Bronchus fibroblast of lung (primary cell): ENCODE measurements at places on chromosomes 1 and 21. TPM values are rescaled to one million over a fixed set of nuclear protein-coding genes. Genes with fewer than 3 reads are reported as not detected.

SH2D1B gene
- total RNA-seq, result 0.15 TPM in 1 of 2 replicates, not detected in the other

ZBED6 gene
- 4.3 and 5.0 TPM in 2 replicates for total RNA-seq

PTAFR gene
- total RNA-seq, result under 0.01 and 0.34 TPM in 2 replicates

SLC66A1 gene
- 16.1 and 18.4 TPM in 2 replicates for total RNA-seq

HCRTR1 gene
- total RNA-seq, result not detected in 2 replicates

VWA5B1 gene
- total RNA-seq, result not detected in 2 replicates

ATP1A4 gene
- not detected in 2 replicates for total RNA-seq

F13B gene
- total RNA-seq, result not detected in 2 replicates

LAMTOR5 gene
- total RNA-seq, result 163 and 177 TPM in 2 replicates

LDLRAD1 gene
- not detected in 2 replicates for total RNA-seq

LCK gene
- total RNA-seq, result not detected in 2 replicates

ZNF593 gene
- total RNA-seq, result 62.1 and 65.6 TPM in 2 replicates

FOXE3 gene
- not detected in 2 replicates for total RNA-seq

SLFNL1 gene
- total RNA-seq, result under 0.01 TPM in 2 replicates

CR2 gene
- total RNA-seq, result not detected in 2 replicates

ITLN2 gene
- total RNA-seq, result not detected in 2 replicates

SPRR1B gene
- total RNA-seq, result not detected in 2 replicates

FMO5 gene
- 0.59 and 1.0 TPM in 2 replicates for total RNA-seq

RGS4 gene
- 111 and 142 TPM in 2 replicates for total RNA-seq

ODF2L gene
- 8.9 and 17.8 TPM in 2 replicates for total RNA-seq

PARP1 gene
- 154 and 157 TPM in 2 replicates for total RNA-seq

MSH4 gene
- not detected in 2 replicates for total RNA-seq

C1orf210 gene
- not detected in 2 replicates for total RNA-seq

AKR7A3 gene
- 0.59 and 0.84 TPM in 2 replicates for total RNA-seq

PLA2G2C gene
- total RNA-seq, result not detected in 2 replicates

NPHS2 gene
- total RNA-seq, result not detected in 2 replicates

TXNIP gene
- total RNA-seq, result 132 and 141 TPM in 2 replicates

IGSF21 gene
- not detected in 2 replicates for total RNA-seq

FAM163A gene
- total RNA-seq, result not detected in 2 replicates

C1orf105 gene
- total RNA-seq, result not detected in 2 replicates

C1QA gene
- total RNA-seq, result not detected in 2 replicates

MLLT11 gene
- total RNA-seq, result 5.8 and 6.4 TPM in 2 replicates

ADGRL4 gene
- total RNA-seq, result 7.0 and 10.4 TPM in 2 replicates

AJAP1 gene
- 0.15 and 0.34 TPM in 2 replicates for total RNA-seq

CFAP57 gene
- total RNA-seq, result 0.15 TPM in 1 of 2 replicates, not detected in the other

TM2D1 gene
- total RNA-seq, result 27.2 and 41.2 TPM in 2 replicates
